Activated gamma-delta T cell treated with Interleukin-2 at 50 U/mL for 16 hours (primary cell): ENCODE measurements at places on chromosomes 3 and 15.

GRCh38 chr15:78981532-78982313 lies 36.9 kb upstream of the CTSH start:
- no peak for DNase-seq

- no peak for DNase-seq
Measured at GRCh38 chr3:38507120-38507519, 11.0 kb downstream of the EXOG start.

GRCh38 chr3:177306252-177306651 lies 109.0 kb upstream of the TBL1XR1 start:
- DNase-seq: no peak

DNA sequence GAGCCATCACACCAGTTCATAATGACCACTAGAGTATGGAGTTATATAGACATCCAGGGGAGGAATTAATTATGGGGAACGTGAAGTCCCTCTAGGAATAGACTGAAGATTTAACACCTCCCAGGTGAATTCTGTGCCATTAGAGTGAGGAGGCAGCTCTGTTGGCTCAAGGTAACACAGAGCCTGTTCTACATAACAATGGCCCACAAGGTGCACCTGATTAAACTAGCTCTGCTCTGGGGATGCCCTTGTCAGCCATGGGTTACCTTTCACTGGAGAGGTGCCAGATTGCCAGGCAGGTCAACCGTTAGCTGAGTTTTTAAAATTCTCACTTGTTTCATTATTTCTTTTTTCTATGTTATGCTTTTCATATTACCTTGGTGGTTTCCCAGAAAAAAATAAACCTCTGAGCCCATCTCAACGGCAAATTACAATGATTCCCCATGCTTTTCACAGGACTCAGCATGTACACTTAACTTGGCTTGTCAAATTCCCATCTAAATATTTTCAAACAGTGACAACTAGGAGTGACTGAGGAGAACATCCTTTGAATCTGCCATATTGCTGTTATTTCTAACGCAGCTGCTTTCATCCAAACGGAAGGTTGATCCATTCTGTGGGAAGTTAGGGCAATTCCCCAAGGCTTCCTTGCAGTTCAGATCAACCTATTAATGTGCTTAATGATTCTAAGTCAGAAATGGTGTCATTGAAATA lies 512.9 kb downstream of the MCTP2 start:
- DNase-seq: no peak

- DNase-seq: no peak
Measured at GRCh38 chr3:21505711-21506460, 245.1 kb downstream of the ZNF385D start.

DNA sequence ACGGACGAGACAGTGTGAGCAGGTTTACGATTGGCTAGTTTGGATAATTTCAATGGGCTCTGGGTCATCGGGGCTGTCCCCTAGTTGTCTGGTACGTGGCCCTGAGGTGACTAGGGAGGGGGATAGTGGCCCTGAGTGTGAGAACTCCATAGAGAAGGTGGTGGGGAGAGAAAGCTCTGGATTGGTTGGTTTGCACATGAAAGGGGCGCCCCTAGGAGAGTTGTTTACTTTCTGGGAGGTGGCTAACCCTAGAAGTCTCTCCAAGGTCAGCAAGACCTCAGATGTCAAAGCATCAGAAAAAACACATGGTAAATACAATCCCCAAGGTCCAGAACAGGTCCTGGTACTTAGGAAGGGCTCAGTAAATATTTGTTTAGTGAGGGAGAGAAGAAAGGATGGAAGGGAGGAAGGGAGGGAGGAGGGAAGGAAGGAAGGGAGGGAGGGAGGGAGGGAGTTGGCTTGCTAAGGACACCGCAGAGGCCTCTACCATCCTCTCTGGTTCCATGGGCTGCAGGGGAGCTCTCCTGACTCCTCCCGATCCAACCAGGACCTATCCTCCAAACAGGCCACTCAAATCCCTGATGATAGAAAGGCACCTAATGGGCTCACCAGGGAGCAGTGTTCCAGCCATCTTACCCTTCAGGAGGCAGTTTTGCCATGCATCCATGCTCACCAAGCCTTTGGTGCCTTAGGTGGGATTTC lies 3.0 kb upstream of the TRH start:
- no peak for DNase-seq

GRCh38 chr3:72515281-72515680 lies 333.0 kb downstream of the SHQ1 start:
- DNase-seq: no peak
